Lung (tissue), 17 donors: ENCODE measurements at places on chromosomes 16 and 17. TPM values are rescaled to one million over a fixed set of nuclear protein-coding genes. Genes with fewer than 3 reads are reported as not detected.

DNA sequence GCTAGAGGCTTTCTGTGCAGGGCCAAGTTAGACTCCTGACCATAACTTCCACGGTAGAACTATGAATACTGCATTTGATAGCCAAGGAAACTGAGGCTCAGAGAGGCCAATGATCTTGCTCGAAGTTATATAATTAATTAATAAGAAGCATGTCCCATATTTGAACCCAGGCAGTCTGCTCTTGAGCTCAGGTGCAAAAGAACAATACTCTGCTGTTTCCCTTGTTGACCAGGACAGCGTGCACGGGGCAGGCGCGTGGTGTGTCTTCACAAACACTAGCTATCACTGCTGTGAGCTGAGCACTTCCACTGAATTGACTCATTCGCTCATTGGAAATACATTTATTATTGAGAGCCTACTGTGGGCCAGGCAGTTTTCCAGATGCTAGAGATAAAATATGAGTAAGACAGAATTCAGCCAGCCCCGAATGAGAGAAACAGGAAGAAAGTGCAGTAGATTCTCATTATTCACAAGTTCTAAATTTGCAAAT is 1.6 kb downstream of the CHD9 start:
- H3K36me3 ChIP-seq = no peaks in the 10 kb centered on the region
- H3K27me3 ChIP-seq = no peaks in the 10 kb centered on the region
- DNase-seq = no peak
- H3K4me3 ChIP-seq = no peak overlapping the region
- peak overlapping the region; percentile 96 for H3K27ac ChIP-seq

DNA sequence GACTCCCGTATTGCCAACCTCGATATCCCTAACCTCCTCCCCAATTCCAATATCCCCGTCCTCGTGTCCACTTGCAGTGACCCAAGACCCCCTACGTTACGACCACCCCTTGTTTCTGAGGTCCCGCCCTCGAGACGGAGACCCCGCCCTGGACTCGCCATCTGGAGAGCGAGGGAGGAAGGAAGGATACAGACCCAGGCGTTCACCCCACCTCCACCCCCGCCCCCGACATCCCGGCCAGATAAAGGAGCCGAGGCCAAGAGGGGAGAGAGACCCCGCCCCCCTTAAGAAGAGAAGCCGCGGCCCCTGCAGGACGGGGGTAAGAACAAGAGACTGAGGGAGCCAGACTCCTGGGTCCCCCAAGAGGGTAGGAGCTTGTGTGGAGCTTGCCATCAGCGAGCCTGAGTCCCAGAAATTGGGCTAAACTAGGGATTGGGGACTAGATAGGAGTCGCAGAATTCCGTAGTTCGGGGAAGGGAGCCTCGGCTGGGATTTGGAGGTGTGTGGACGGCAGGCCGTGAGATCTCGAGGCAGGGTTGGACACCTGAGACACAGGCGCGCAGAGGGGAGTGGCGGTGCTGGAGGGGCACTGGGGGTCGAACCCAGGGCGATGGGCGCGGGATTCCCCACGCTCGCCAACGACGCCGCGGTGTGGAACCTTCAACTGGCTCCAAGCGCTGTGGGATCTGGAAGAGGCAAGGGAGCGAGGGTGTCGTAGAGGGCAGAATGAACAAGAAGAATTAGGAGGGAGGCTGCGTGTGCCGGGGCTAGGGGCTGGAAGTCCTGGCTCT is at the start of gene BCL6B:
Gene BCL6B (plus strand): TSS at position 270 of the 791 bp plus-strand sequence. CDS start 622 bp downstream, outside the sequence.
- H3K4me1 ChIP-seq = peaks cover 6% of the 10 kb centered on the region
- DNase-seq = no peak
- H3K36me3 ChIP-seq = no peaks in the 10 kb centered on the region
- H3K27me3 ChIP-seq = peaks cover 18% of the 10 kb centered on the region
- H3K4me3 ChIP-seq = peak within 1 kb of the TSS; percentile 55

DNA sequence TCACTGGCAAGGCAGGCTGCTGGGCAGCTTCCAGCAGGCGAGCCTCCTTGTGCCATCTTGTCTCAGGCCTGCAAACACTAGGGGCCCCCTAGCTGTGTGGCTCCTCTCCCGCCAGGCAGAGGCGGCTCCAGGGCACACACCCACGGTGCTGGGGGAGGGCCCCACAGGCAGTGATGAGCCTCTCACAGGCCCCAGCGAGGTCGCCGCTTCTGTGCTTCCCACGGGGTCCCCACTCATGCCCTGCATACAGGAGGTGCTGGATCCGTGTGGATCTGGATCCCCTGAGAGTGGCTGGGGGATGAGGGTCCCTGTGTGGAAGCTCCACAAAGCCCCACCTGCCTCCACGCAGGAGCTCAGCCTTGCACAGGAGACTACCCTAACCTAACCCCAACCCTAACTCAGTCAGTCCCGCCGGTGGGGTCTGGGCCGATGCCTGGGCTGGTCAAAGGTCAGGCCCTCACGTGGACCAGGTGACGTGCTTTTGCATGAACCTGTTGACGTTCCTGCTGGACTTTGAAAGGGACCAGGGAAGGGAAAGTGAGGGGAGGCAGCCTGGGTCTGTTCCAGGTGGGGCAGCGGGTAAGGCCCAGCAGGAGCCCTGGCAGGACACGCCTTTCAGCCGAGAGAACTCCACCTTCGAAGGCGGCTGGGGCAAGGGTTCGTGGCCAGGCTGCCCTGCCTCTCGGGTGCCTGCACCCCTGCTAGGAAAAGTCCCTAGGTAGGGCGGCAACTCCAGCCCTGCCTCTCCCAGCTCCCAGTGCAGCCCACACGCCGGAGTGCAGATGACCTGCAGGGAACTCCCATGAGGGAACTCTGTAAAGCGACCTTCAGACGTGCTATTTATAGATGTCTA is 5.2 kb downstream of the SECTM1 start:
- no peak overlapping the region for H3K4me3 ChIP-seq
- peaks cover 21% of the 10 kb centered on the region for H3K27me3 ChIP-seq

- peaks cover 3% of the 10 kb centered on the region for H3K27me3 ChIP-seq
- H3K4me1 ChIP-seq = peaks cover 10% of the 10 kb centered on the region
- no peak for DNase-seq
- no peaks in the 10 kb centered on the region for H3K36me3 ChIP-seq
- peak within 1 kb of the TSS; percentile 56 for H3K4me3 ChIP-seq
Measured at GRCh38 chr17:68600931-68601564, at the start of gene FAM20A. Gene FAM20A, minus strand, starts transcription at chr17:68601367. Its CDS starts 701 bp downstream, at chr17:68600666.

GRCh38 chr16:86121374-86122010 is 222.5 kb downstream of the IRF8 start:
- no peak for DNase-seq
- no peak overlapping the region for H3K4me3 ChIP-seq
- no peak overlapping the region for H3K27ac ChIP-seq
- H3K27me3 ChIP-seq = no peaks in the 10 kb centered on the region
- no peaks in the 10 kb centered on the region for H3K4me1 ChIP-seq

- peak; percentile 95 for DNase-seq
- H3K4me3 ChIP-seq = no peak overlapping the region
- H3K36me3 ChIP-seq = peaks cover 29% of the 10 kb centered on the region
- H3K4me1 ChIP-seq = peaks cover 45% of the 10 kb centered on the region
Measured at GRCh38 chr17:63402431-63403212, 43.5 kb downstream of the CYB561 start.

Gene HOXB2
- 13.9 TPM for total RNA-seq

Gene ASIC2
- 0.14 TPM for total RNA-seq

Gene TP53TG3
- total RNA-seq = not detected

Gene SLC38A8
- not detected for total RNA-seq

Gene SLFN12L
- 2.1 TPM for total RNA-seq
